ENCODE measurements at places on chromosomes 16 and 17.

DNA sequence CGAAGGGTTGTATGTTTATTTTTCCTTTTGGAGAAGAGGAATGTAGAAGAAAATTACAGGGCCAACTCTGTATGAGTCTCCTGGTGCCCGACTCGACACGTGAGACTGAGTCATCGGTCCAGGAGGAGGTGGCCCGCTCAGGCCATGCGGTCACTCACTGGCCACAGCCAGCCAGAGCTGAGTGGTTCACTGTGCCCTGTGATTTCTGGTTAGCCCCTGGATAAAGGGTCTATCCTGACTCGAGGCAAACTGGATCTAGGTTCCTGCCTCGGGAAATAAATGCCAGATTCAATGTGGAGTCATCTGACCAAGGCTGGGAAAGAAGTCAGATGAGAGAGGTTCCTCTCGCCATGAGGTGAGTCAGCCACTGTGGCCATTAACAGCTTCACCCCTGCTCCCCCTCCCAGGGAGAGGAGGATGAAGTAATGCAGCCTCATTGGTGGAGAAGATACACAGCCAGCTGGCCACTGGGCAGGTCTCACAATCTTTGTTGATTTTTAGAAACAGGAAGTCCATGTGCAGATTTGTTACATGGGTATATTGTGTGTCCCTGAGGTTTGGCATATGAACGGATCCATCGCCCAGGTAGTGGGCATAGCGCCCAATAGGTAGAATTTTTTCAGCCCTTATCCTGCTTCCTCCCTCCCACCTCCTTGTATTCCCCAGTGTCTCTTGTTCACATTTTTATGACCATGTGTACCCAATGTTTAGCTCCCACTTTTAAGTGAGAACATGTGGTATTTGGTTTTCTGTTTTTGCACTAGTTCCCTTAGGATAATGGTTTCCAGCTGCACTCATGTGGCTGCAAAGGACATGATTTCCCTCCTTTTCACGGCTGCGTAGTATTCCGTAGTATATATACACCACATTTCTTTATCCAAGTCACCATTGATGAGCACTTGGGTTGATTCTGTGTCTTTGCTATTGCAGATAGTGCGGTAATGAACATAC is 21.7 kb upstream of the USP36 start:
- DNase-seq: no peak

DNA sequence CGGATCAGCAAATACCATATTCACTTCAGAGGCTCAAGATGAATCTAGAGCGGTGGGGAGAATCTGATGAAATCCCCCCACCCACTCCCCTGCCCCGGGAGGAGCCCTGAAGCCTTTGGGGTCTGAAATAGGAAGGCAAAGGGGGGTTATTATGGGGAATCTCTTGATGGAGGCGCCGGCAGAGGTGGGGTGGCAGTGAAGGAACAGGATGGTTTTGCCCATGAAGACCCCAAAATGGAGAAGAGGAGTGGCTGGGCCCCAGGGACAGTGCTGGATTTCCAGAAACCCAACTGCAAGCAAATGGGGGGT is 637 bp downstream of the WNT3 start:
- DNase-seq: no peak

- DNase-seq: peak; percentile 6
Observed at GRCh38 chr17:42340691-42341127, 47.5 kb downstream of the STAT3 start.

- no peak for DNase-seq
Observed at GRCh38 chr17:49875685-49876084, 27.8 kb upstream of the TAC4 start.

GRCh38 chr17:49925921-49926320 is 43.1 kb upstream of the DLX4 start:
- DNase-seq: no peak

GRCh38 chr17:65109543-65109942 is 27.6 kb upstream of the RGS9 start:
- no peak for DNase-seq

GRCh38 chr16:86651823-86652222 is 73.5 kb downstream of the FOXL1 start:
- DNase-seq: no peak

DNA sequence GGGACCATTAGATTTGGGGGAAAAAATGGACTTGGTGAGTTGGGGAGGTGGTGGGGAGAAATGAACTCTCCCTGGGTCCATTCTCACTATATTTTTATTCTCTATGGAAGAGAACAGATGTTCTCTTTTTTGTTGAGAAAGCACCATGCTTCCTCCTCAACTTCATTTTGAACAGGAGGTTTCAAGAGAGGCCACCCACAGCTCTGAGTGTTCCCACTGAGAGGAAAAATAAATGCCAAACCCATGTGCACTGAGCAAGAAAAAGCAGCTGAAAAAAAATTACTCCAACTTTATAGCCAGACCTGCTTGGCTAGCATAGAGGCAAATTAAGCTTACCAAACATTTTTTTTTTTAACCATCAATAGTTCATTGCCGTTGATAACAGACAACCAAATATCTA is 883.6 kb downstream of the KCNJ2 start:
- no peak for DNase-seq

GRCh38 chr17:17350491-17351355 is 47.5 kb downstream of the NT5M start:
- no peak for DNase-seq

GRCh38 chr16:56972403-56973293 is 10.9 kb downstream of the CETP start:
- no peak for DNase-seq

GRCh38 chr17:19249681-19250080 is 12.5 kb downstream of the EPN2 start:
- DNase-seq: no peak

- no peak for DNase-seq
Observed at GRCh38 chr17:43722870-43723665, 35.5 kb downstream of the SOST start.

GRCh38 chr17:62703261-62703775 is 75.8 kb downstream of the MRC2 start:
- DNase-seq: no peak

DNA sequence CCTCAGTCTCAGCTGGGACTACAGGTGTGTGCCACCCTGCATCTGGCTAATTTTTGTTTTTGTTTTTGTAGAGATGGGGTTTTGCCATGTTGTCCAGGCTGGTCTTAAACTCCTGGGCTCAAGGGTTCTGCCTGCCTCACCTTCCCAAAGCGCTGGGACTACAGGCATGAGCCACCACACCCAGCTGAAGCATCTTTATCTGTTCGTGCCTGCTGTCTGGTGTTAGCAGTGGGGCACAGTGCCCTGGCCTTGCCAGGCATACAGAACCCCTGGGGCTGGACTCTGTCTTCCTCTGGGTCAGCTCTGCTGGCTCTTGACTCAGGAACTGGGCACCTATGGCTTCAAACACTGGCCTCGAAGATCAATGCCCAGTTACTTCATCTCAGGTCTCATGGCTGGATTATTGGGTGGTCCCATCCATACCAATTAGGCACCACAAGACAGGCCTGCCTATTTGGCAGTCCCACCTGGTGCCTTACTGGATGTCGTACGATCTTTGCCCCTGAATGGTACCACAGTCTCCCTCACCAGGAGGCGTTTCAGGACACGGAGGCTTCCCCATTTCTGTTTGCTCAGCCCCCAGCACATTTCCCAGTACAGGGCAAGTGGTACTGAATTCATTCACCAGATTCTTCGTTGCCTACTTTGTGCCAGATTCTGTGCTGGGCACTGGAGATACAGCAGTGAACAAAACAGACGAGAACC is 99.3 kb downstream of the RAB11FIP4 start:
- no peak for DNase-seq

- no peak for DNase-seq
Observed at GRCh38 chr17:14730821-14731220, 429.9 kb downstream of the HS3ST3B1 start.

DNA sequence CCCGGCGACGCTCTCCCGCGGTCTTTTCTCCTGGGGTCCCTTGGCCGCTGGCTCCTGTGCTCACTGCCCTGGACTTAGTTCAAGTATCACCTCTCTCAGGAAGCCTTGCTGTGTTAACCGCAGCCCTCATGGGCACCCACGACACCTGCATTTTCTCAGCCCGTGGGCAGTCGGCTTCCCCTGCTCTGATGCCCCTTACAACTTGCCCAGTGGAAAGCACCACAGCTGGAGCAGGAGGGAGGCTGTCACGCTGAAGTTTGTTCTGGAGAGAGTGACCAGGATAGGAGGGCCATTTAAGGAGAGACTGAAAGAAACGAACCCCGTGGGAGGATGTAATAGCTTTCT is 395 bp downstream of the STXBP4 start:
- DNase-seq: peak; percentile 10

GRCh38 chr16:56864960-56865359 is at the start of gene SLC12A3:
TSS of gene SLC12A3 (plus strand) at chr16:56865207. CDS start at chr16:56865236, 29 bp downstream.
- no peak for DNase-seq

DNA sequence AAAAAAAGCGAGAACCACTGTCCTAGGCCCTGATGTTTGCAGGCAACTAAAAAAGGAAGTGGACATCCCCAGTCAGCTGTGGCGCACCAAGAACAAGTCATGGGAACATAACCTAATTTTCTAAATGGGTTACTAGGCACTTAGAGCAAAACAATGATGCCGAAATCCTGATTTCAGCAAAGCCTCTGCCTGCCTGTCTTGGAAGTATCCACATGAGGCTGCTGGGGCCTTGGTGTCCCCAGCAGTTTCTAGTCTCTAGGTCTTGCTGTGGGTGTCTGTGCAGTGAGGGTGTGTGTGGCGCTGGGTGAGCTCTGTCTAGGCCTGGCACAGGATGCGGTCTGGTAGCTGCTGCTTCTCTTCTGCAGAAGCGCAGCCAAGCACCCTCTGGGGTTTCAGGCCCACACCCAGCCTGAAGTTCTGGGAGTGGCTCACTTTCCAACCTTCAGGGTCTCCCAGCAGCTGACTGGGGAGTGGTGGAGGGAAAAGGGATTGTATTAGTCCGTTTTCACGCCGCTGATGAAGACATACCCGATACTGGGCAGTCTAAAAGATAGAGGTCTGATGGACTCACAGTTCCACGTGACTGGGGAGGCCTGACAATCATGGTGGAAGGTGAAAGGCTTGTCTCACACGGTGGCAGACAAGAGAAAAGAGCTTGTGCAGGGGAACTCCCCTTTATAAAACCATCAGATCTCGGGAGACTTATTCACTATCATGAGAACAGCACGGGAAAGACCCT is 21.1 kb downstream of the STH start:
- DNase-seq: peak; percentile 45

GRCh38 chr16:62638964-62639870 is 603.0 kb upstream of the CDH8 start:
- no peak for DNase-seq

GRCh38 chr17:79242873-79243602 is 168.4 kb downstream of the ENGASE start:
- DNase-seq: no peak

DNA sequence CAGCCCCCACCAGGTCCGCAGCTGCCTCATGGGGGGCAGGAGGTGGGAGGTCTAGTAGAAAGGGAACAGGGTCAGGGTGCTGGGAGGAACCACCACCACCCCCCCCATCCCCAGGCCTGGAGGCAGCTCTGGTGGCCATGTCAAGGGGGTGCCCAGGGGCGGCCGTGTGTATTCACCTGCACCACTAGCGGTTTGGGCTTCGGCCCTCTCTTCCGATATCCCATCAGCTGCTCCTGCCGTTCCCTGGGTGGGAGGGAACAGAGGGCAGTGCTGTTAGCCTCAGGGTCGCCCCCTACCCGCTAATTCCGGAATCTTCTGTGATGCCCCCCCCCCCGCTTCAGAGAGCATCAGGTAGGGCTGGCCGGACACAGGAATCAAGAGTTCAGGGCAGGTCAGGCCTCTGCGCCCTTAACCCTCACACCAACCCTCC is 3.8 kb downstream of the CBX4 start:
- no peak for DNase-seq

- peak; percentile 90 for DNase-seq
Observed at GRCh38 chr17:29617125-29617480, 5.6 kb downstream of the CORO6 start.

GRCh38 chr17:6456321-6456720 is 12.1 kb downstream of the PIMREG start:
- no peak for DNase-seq

GRCh38 chr16:81607805-81608522 is 163.4 kb downstream of the CMIP start:
- no peak for DNase-seq

DNA sequence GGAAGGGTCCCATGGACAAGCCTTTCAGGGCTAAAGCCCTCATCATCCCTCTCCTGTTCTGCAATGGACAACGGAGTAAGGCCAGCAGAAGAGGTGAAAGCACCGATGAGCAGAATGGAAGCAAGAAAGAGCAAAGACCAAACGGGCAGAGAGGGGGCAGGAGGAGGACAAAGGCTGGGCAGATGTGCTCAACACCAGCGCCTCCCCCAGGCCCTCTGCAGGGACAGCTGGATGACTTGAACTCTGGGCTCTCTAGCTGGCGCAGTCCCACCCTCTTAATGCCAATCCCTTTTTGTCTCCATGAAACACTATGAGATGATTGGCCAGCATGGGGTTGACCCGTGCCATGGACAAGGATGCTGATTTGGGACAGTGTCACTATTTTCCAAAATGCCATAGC is 22.0 kb downstream of the ACLY start:
- DNase-seq: no peak

- DNase-seq: no peak
Observed at GRCh38 chr17:9519583-9520272, 55.9 kb downstream of the STX8 start.

DNA sequence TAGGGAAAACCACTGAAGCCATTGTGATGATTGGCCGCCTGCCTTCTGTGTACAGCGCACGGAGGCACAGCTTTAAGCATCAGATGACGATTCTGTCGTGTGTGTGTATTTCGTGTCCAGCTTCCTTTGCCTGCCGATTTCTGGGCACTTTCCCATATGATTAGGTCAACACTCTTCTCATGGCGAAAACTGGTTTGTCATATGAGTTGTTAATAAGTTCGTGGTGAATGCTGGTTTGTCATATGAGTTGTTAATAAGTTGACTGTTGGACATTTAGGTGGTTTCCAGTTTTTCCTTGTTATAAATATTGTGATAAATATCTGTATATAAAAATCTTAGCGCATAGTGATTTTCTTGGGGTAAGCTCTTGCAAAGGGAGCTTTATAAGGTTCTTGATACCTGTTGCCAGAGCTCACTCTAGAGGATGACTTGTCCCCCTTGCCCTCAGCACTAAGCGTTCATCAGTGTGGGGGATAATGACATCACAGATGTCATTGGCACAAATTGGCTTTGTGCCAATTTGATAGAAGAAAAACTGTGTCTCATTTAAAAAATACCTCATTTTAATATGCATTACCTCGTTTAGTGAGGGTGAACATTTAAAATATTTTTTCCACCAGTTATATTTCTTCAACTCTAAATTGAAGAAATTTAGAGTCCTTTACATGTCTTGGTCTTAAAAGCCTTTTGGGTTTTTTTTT is 40.0 kb downstream of the PGS1 start:
- DNase-seq: no peak

DNA sequence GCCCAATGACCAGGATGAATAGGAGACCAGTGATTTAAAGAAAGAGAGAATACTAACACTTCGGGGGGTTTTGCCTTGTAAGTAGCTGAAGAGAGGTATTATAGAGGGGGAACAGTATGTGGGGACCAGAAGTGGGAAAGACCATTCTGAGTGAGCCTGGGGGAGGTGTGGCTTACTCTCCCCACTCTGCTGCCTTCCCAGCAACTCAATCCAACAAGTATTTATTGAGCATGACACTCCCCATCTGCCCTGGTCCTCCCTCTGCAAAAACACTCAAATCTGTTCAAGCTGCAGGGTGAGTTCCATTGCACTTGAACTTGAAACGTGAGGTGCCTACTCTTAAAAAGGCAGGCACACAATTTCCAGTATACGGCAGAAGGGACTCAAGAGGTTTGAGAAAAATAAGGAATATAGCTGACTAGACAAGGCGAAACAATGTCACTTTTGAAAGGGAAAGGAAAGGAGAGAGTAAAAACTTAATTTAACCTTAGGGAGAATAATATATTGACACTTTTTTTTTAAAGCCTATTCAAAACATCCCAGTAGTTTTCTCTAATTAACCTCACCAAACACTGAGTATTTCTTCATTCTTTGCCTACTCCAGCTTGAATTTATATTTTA is 8.2 kb downstream of the FAM117A start:
- DNase-seq: no peak

Data from activated CD4-positive, alpha-beta T cell treated with anti-CD3 and anti-CD28 coated beads, Interleukin-2, amount 50 U/mL, for 4 hours (primary cell).